ENCODE measurements at places on chromosomes 16 and 17.

GRCh38 chr16:83843657-83844056 is 35.9 kb downstream of the HSBP1 start:
- DNase-seq: no peak

DNA sequence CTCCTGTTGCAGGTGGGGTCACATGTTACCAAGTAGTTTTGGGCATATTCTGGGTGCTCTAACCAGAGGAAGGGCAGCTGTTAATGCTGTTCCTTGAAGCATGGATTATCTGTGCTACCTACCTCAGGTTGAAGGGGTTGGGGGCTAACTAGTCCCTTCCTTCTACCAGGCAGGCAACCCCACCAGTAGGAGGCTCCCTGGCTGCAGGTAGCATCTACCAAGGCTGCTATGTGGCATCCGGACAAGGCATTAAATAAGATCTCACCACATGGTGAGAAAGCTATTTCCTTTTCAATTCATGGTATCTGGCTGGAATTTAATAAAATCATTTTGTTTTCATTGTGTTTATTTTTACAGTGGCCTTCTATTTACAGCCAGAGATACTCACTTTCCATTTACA is 62.5 kb downstream of the CACNG3 start:
- no peak for DNase-seq

DNA sequence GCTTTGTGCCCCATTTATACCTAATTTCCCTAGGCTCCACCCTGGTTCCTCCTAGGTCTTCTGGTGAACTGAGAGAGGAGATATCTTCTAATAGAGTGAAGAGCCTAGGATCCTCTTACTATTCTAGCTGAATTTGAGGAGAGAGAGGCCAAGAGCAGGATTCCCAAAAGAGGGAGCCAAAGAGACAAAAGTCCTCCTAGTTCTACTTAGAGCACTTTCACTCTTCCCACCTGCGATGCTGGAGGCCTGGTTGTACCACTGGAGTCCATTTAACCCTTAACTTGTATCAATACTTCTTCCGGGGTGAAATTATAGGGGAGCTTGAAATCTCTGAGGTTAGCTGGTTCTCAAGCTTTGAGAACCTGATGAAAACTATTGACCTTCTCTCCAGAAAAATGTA is 3.4 kb upstream of the SSH2 start:
- DNase-seq: no peak

DNA sequence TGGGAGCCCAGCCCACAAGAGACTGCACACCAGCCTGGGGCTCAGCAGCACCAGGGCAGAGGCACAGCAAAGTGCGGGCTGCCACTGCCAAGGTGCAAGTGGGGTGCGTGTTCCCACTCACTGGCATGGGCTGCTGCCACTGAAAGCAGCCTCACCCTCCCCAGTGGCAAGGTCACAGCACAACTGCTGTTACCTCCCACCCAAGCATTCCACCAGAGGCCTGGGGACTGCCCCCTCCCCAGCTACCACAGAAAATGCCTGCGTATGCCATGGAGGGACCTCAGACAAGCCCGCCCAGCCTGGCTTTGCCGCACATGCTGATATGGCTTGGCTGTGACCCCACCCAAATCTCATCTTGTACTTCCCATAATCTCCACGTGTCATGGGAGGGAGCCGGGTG is 33.1 kb downstream of the MEAK7 start:
- no peak for DNase-seq

- no peak for DNase-seq
These were observed 41.1 kb upstream of the TANGO6 start for GRCh38 chr16:68802190-68802589.

GRCh38 chr16:76800196-76800595 is 390.8 kb upstream of the MON1B start:
- no peak for DNase-seq

- no peak for DNase-seq
These were observed 357.8 kb downstream of the GRIN2A start for GRCh38 chr16:9824200-9825068.

GRCh38 chr17:35534576-35535093 is 2.8 kb downstream of the SLFN12L start:
- no peak for DNase-seq

DNA sequence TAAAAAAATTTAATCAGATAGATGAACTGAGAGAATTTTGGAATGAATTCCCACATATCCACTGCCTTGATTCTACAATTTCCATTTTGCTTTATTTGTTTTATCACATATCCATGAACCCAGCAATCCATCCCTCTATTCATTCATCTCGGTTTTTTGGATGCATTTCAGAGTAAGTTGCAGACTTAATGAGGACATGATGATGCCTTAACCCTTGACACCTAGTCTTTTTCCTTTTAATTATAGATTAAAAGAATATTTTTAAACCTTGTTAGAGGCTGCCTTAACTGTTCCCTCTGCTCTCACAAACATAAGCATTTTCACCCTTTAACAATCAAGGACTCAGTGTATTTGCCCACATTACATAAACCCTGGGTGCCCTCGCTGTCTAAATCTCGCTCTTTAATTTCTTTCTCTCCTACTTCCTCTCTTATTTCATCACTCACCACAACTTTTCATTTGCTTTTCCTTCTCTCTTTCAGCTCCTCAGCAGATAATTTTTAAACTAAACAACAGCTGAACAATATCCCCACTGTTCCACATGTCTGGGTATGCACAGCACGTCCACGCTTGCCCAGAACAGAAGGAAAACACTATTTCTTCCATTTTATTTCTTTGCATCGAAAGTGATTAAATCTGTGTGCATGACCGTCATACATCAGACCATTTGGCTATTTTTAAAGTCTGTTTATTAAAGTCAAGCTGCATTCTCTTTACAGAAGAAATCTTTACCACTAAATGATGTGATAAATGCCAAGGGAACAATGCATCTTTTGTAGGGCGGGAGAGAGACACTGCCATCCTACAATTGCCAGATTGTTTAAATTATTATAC is 39.9 kb downstream of the IQCK start:
- no peak for DNase-seq

DNA sequence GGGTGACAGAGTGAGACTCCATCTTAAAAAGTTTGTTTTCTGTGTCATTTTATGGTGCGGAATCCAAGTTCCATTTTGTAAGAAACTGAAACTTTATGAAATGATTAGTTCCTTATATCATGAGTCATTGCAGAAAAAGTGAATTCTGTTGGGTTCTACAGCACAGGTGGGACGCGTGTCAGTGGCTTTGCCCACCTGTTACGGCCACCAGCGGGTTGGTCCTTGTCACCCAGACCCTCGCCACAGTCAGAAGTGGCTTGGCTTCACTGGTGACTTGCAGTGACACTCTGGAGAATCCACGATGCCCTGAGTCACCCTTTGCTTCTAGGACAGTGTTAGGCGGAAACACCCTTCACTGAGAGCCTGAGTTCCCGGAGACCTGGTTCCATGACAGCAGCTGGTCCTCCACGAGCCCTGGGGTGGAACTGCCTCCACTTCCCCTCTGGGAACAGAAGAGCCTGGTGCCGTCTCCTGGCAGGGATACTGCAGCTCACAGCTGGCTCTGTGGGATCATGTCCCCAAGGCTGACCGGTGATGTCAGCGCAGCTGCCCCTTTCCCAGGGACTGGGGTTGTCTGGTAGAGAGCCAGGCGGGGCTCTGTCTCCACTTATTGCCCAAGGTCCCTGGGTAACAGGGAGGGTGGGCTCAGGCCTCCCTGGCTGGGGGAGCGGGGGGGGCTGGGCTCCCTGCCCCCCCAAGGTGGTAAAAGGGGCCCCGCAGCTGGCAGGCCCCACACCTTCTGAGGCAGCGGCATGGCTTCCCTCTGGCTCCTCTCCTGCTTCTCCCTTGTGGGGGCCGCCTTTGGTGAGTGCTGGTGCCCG is at the start of gene CTRB1:
CTRB1 (plus strand) TSS at position 733 of the 821 bp plus-strand sequence; CDS start at position 753, 20 bp downstream.
- DNase-seq: no peak

GRCh38 chr17:81514739-81515529 is 2.3 kb upstream of the ACTG1 start:
- peak; percentile 70 for DNase-seq

- DNase-seq: no peak
These were observed 132.6 kb downstream of the PITPNC1 start for GRCh38 chr17:67509390-67510287.

DNA sequence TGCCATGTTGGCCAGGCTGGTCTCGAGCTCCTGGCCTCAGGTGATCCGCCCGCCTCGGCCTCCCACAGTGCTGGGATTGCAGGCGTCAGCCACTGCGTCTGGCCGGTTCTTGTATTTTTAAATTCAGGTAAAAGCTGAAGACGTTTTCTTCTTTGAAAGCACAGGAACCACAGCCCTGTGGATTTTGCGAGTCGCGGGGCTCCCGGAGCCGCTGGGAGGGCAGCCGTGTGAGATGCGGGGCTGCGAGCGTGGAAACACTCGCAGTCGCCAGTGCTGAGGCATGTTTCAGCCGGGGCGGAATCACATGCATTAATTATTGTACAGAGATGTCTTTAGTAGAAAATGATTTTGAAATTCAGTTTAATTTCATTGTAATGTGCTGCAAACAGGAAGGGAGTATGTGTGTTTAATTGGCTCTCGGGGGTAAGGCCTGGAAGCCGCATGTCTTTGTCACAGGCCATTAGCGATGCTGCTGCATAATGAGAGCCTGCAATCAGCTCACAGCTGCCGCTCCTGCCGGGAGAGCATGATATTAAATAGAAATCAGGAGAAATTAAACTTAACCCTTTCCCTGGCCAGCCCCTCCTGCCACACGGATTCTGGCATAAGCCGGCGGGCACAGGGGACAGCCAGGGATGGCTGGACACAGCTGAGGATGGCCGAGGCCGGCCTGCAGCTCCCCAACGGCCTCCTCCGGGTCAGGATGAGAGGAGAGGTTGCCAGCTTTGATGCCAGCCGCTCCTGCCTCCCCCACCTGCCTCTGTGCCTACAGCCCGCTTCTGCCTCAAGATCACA is 35.4 kb upstream of the CDH15 start:
- no peak for DNase-seq

DNA sequence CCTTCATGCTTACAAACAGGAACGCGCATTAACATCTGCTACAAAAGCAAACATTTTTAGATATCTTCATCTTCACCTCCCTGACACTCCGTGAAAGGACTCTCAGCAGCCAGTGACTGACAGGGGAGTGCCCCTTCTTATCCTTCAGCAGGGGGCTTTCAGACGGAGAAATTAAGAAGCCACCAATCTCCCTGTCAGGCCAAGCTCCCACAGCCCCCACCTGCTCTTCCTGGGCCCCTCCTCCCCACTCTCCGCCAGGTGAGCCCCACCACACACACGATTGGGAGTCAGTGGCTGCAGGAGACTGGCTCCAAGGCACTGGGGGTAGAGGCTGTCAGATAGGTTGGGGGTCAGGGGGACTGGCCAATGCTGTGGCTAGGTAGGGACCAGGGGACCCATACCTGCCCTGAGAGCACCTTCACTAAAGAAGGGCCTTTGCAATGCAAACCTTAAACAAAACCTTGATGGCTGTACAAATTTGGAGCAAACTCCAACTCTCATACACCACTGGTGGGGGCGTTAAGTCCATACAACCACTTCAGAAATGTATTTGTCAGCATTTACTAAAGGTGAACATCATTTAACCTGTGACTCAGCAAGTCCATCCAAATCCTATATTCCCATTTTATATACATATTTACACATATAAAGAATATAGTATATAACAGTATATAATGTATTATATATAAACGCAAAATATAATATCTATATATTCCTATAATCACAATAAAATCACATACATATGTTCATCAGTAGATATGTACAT is 232.2 kb downstream of the ZNF423 start:
- no peak for DNase-seq

DNA sequence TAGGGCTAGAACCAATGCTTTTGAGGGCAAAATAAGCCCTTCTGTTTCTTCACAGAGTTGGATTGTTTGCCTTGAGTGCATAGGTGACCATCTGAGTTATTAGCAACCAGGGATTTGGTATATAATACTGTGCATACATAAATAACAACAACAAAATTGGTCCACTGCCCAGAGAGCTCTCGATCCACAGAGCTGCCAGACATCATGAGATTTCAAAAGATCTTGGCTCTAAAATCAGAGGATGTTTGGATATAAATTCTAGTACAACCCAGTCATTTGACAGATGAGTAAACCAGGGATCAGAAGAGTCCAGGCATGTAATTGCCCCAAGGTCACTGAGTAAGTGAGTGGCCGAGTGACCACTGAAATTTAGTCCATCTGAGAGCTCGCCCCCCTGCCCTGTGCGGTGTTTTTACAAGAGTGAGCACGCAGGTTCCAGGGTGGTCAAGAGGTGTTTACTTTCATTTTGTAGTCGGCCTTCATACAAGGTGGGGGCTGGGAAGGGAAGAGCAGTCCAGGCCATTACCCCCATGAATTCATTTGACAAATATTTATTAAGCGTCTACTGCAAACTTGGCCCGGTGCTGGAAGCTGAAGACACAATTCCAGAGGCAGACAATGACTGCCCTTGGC is 1.8 kb upstream of the MT2A start:
- DNase-seq: no peak

Data from CD4-positive, alpha-beta T cell treated with Interleukin-4 for 4 hours (primary cell).